ENCODE measurements at places on chromosomes 13 and 19.

- peak; percentile 64 for DNase-seq
Observed at GRCh38 chr19:19261350-19262189, 11.5 kb downstream of the TM6SF2 start.

- peak; percentile 73 for DNase-seq
Observed at GRCh38 chr13:57624565-57625435, 6.7 kb upstream of the PCDH17 start.

GRCh38 chr19:58538257-58539168, 5.4 kb upstream of the TRIM28 start:
- DNase-seq: peak; percentile 65

- DNase-seq: no peak
Observed at GRCh38 chr13:108190897-108191296, 24.4 kb downstream of the LIG4 start.

GRCh38 chr13:45073809-45074208, 46.5 kb upstream of the GTF2F2 start:
- DNase-seq: no peak

DNA sequence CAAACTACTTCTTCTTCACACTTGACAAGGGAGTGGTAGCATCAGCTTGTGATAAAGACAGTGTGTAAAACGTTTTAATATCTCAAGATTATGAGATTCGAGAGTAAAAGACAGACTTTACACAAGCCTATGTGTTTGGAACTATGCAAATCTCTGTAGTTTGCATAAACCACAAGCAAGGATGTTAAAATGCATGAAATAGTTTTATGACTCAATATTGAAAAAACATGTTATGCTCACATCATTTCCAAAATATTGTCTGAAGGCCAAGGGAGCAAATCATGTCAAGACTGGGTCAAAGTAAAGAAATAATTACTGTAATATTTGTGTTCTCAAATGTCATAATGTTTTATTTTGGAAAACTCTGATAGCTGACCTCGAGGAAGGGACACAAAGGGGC, 316.8 kb upstream of the KLF12 start:
- peak; percentile 53 for DNase-seq

DNA sequence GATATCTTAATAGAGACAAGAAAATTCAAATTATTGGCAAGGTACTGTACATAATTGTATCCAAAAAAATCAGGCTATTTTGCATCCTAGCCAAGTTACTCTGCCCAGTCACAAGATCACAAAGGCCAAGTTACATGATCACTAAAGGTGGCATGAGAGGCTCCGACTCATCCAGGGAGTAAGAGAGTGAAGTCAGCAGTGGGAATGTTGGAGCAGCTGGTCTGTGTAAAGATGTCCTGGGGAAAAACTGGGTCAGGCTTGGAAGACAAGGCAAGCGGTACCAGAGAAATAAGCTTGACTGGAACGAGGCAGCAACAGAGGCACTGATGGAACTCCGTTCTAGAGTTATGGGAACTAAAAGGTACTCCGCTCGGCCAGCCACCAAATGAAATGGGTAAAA, 50.2 kb upstream of the PSG2 start:
- no peak for DNase-seq

DNA sequence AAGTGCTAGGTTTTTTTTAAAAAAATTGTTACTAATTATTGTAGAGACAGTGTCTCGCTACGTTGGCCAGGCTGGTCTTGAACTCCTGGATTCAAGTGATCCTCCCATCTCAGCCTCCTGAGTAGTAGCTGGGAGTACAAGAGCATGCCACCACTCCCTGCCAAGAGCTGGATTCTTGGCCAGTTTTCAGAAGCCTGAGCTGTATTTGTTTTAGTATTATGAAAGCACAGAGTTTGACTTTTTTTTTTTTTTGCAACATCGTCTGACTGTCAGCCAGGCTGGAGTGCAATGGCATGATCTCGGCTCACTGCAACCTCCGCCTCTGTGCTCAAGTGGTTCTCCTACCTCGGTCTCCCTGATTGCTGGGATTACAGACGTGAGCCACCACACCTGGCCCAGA, 7.0 kb downstream of the ARMC6 start:
- no peak for DNase-seq

DNA sequence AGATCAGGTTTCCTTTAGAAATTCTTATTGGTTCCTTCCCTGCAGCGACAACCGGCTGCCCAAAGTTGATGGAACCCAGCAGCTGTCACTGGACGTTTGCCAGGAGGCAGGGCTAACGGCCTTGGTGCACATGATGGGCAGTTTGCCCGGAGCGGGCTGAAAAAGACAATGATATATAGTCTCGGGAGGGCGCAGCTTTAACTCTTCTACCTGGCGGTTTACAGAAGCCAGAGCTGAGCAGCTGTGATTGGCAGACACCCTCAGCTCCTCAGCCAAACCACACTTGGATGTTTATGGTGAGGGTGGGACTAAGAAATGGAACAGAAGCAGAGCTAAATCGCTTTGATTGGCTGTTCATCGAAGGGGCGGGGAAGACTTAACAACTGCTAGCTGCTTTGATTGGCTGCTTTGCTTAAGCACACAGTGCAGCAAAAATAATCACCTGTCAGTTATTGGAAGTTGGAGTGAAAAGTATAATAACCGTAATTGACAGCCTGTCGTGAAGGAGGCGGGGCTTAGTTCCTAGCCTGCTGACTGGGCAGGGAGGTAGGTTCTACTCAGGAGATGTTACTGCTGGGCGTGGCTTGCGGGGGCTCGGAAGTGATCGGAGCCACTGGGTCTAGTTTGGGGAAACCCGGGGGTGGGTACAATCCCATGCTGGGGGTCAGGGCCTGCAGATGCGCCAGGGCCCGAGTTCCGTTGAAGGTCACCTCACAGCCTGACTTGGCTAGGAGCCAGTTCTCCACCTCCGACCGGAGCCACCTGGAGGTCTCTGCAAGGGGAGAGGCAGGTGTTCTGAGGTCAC, 7.5 kb downstream of the EMP3 start:
- DNase-seq: peak; percentile 99

GRCh38 chr19:54434873-54435214, 14.2 kb upstream of the LENG8 start:
- no peak for DNase-seq

GRCh38 chr13:103466761-103467160, 400.5 kb upstream of the SLC10A2 start:
- no peak for DNase-seq

- no peak for DNase-seq
Observed at GRCh38 chr19:8113017-8113416, 36.4 kb downstream of the FBN3 start.

Data from muscle of leg (tissue), 16 donors.